Activated T-helper 2 cell treated with anti-CD3 and anti-CD28 coated beads, Interferon-gamma antibody, Interleukin-2, Interleukin-4, amounts not matched to agents 10 μg/mL and 5 μg/mL and 100 μg/mL, durations not matched to agents 14 hours and 24 hours and 36 hours (primary cell): ENCODE measurements at places on chromosomes 3 and 15. TPM values are rescaled to one million over a fixed set of nuclear protein-coding genes. Genes with fewer than 3 reads are reported as not detected.

The FGF7 gene
- not detected in 2 replicates for total RNA-seq

The CX3CR1 gene
- 0.48 and 0.52 TPM in 2 replicates for total RNA-seq

The MAP6D1 gene
- total RNA-seq: 1.1 and 2.9 TPM in 2 replicates

The PSTPIP1 gene
- 167 and 169 TPM in 2 replicates for total RNA-seq

The RTP1 gene
- not detected in 2 replicates for total RNA-seq

The CORO2B gene
- 0.41 and 0.43 TPM in 2 replicates for total RNA-seq

The TF gene
- 0.11 and 0.25 TPM in 2 replicates for total RNA-seq

The C3orf22 gene
- total RNA-seq: not detected in 2 replicates

The CFAP91 gene
- not detected in 2 replicates for total RNA-seq

The MUSTN1 gene
- total RNA-seq: 1.9 and 2.6 TPM in 2 replicates

The ANKRD34C gene
- not detected in 2 replicates for total RNA-seq

The TGM4 gene
- total RNA-seq: not detected in 2 replicates

The DGKG gene
- 0.05 TPM in 2 replicates for total RNA-seq

The MASP1 gene
- total RNA-seq: not detected in 2 replicates

The SLC28A2 gene
- not detected in 2 replicates for total RNA-seq

The ACAP2 gene
- 49.8 and 51.5 TPM in 2 replicates for total RNA-seq
